ENCODE measurements at places on chromosomes 5 and 9.

GRCh38 chr5:159564031-159564430 lies 233.7 kb upstream of the IL12B start:
- DNase-seq: no peak

DNA sequence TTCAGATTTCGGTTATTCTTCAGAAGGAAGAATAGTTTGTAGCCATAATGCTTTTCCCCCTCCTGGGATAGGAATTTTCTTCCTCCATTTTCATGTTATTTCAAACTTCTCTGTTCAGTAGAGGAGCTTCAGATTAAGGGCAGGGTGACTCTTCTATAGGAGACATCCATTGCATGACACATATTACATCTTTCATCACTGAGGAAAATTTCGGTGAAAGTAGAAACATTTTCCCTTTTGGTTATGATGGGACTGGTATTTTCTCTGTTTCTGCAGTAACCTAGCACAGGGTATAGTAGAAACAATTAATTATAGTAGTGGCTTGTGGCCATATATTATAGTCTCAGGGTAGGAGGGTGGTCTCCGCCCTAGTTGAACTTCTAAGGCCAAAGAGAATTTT lies 1.1 kb downstream of the IPO11 start:
- no peak for DNase-seq

GRCh38 chr5:110925398-110925797 lies 146.1 kb upstream of the TSLP start:
- no peak for DNase-seq

- peak; percentile 62 for DNase-seq
Measured at GRCh38 chr5:41856644-41857491, 13.4 kb downstream of the OXCT1 start.

GRCh38 chr9:21121595-21122251 lies 19.9 kb downstream of the IFNW1 start:
- no peak for DNase-seq

DNA sequence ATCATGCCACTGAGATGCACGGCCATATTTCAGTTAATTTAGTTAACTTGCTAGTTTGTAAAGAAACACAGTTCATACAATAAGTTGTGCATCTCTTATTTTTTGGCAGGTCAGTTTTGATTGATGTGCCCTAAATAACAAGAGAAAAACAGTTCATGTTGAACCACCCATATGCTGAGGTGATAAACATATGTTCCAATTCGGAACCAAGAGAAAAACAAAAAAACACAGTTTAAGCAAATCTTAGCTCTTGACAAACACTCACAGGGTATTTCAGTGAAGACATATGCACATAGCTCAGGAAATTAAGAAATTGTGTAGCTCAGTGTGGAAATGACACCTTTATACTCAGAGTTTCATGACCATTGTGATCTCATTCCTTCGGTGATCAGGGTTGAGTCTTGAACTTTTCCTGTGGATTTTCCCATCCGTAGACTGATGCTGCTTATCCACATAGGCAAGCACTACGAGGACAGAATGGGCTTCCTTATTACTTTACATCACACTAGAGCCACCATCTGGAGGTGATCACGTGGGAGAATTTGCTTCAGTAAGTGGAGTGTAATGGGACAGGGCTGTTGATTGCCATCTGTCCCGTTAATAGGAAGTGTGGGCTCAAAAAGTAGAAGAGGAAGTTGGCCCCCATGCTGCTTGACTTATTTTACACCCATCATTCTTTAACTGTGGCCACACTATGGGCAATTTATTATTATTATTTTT lies 773.0 kb downstream of the MTRR start:
- DNase-seq: no peak

GRCh38 chr5:7886849-7887475 lies 18.0 kb downstream of the MTRR start:
- DNase-seq: peak; percentile 72

DNA sequence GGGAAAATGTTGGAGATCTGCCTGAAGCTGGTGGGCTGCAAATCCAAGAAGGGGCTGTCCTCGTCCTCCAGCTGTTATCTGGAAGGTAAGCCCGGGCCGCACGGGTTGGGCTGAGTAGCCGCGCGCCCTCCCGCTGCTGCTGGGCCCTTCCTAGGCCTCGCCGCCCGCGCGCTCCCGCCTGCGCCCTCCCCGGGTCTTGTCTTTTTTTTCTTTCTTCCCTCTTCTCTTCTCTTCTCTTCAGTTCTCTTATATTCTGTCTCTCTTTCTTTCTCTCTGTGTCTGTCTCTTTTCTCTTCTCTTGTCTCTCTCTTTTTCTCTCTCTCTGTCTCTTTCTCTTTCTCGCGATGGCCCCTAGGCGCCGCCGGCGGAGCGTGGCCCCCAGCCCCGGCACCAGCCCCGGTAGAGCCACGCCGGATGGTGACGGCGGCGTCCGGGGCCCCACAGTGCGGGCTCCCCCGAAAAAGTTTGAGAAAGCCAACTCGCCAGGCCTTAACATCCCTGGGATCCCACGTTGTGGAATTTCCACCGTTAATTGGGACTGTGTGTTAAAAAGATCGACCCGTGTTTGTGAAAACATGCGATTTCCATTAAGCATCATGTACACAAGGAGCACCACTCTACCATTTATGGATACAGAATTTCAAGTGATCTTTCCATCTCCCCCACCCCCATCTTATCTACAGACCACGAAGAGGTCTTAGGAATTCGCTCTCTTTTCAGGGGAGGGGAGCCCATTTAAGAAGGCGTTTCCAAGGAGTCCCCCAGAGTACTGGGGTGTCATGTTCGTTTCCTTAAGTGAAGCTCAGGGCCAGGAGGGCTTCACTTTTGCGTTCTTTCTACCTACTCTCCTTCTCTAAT lies 616 bp downstream of the ABL1 start:
- peak; percentile 63 for DNase-seq

DNA sequence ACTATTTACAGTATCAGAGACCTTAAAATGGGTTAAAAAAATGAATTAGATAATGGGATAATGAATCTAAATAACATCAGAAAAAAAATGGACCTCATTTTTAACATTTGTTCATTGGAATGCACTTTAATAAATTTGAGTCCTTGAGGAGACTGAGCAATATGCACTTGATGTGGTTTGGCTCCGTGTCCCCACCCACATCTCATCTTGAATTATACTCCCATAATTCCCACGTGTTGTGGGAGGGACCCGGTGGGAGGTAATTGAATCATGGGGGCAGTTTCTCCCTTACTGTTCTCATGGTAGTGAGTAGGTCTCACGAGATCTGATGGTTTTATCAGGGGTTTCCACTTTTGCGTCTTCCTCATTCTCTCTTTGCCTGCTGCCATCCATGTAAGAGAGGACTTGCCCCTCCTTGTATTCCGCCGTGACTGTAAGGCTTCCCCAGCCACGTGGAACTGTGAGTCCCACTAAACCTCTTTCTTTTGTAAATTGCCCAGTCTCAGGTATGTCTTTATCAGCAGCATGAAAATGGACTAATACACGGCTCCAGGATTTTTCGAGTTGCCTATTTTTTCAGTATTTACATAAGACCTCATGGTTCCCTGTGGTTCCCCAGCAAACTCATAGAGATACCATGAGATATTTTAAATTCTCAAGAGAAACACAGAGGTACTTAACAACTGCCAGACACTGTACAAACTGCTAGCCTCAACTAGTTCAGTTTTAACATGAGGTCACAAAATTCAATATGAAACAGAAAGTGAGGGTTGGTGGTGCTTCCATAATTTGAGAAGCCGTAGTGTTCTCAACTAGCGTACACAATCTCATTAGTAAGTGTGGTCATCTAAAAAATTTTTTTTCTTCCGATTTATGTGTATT lies 128.3 kb downstream of the TLE1 start:
- peak; percentile 33 for DNase-seq

DNA sequence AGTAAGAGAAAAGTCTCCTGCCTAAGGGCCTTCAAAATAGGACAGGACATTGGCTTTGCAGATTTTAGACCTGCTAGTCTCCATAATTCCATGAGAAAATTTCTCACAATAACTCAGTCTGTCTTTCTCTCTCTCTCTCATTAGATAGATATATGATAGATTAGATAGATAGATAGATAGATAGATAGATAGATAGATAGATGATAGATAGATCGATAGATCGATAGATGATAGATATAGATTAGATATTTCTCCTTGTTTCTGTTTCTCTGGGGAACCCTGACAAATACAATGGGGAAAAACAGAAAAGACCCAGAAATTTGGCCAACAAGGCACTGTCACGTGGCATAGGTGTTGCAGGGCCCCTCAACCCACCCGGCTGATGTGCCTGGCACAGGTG lies 84.4 kb upstream of the ALDH1B1 start:
- DNase-seq: no peak

- peak; percentile 92 for DNase-seq
Measured at GRCh38 chr9:122444041-122444733, 33.5 kb downstream of the OR1J1 start.

GRCh38 chr9:131554843-131555351 lies 9.6 kb downstream of the PRRT1B start:
- no peak for DNase-seq

DNA sequence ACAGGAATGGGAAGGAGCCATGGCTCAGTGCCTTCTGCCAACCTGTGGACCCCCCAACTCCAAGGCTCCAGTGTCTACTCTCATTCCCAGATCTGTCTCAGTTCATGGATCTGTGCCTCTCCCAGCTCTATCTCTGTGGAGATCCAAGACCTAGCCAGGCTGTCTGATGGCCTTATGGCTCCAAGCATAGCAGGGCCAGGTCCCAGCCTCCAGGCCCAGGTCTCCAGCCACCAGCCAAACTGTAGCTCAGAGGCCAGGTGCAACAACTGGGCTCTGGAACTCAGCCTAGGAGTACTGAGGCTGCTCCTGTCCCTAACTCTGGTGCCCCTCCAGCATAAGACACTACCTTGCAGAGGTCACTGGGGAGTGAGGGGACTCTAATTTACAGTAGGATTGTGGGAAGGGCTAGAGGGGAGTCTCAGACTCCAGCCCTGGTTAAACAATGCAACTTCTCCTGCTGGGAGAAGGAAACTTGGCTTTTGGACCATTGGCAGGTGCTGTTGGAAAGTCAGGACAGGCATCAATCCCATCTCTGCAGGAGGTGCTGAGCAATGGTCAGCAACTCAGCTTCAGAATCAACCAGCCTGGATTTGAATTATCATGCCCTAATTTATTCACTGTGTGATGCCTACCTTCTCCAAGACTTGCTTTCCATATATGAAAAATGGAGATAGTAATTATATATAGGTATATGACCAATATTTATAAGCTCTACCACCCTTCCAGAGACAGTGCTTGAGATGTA lies 63.0 kb downstream of the PCDH1 start:
- no peak for DNase-seq

GRCh38 chr5:172762214-172763119 lies 8.5 kb downstream of the DUSP1 start:
- no peak for DNase-seq

- DNase-seq: peak; percentile 24
Measured at GRCh38 chr9:89440548-89440947, 57.4 kb downstream of the SEMA4D start.

DNA sequence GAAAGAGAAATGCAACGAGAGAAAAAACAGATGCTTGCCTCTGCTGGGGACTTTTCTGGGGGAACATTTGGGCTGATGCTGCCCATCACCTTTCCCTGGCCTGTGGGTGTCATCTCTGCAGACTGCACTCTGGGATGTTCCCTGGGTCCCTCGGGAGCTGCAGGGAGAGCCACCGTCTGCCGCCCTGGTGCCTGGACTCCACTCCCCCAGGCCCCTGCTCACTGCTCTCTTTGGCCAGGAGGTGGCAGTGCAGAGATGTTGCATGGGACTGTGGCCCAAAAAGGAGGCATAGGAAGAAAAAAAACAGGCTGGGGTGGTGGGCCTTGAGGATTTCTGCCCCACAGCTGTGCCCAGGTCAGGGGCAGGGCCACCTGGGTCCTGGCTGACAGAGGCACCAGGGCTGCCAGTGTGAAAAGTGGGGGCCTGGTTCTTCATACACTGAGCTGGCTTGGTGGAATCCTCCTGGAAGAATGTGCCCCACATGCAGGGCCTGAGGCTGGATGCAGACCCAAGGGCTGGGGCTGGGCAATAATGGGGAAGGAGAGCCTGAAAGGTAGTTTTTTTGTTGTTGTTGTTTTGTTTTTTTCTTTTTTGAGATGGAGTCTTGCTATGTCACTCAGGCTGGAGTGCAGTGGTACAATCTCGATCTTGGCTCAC lies 353.6 kb downstream of the SLIT3 start:
- peak; percentile 64 for DNase-seq

- no peak for DNase-seq
Measured at GRCh38 chr5:119452060-119452372, 281 bp upstream of the HSD17B4 start.

DNA sequence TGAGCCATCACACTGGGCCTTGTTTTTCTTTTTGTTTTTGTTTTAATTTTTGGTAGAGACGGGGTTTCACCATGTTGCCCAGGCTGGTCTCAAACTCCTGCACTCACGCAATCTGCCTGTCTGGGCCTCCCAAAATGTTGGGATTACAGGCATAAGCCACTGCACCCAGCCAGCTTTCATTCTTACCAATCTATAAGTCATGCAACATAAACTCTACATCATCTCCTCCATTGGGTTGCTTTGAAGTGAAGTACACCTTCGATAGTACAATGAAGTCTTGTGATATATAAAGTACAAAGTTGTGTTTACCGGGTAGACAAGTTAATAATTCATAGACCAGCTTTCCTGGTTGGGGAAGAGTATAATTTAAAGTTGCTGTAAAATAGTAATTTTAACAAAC lies 8.8 kb upstream of the CDK7 start:
- DNase-seq: no peak

GRCh38 chr9:86077276-86077675 lies 22.1 kb downstream of the GOLM1 start:
- no peak for DNase-seq

DNA sequence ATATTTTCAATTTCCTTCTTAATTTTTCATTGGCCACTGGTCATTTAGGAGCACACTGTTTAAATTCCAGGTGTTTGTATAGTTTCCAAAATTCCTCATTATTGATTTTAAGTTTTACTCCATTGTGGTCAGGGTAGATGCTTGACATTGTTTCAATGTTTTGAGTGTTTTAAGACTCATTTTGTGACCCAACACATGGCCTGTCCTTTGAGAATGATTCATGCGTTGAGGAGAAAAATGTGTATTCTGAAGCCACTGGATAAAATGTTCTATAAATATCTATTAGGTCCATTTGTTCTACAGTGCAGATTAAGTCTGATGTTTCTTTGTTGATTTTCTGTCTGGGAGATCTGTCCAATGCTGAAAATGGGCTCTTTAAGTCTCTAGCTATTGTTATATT lies 24.4 kb upstream of the FNIP1 start:
- DNase-seq: peak; percentile 58

GRCh38 chr5:20145240-20145639 lies 157.2 kb upstream of the CDH18 start:
- no peak for DNase-seq

- peak; percentile 56 for DNase-seq
Measured at GRCh38 chr5:55694152-55694830, 17.8 kb downstream of the SLC38A9 start.

DNA sequence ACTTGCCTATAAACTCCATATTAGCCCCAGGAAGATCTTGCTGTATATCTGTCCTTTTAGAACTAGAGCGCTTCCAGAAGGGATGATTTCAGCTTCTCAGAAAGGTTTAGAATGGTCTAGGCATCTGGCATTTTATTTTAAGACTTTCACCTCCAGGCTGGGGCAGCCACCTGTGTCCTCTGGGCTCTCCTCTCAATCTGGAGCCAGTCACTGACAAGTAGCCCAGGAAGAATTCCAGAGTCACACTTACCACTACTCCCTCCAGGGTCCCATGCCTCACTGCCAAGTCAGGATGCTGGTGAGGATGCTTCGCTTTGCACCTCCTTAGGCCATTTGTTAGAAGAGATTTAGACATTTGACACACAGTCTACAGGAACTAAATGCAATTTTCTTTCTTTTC lies 20.8 kb downstream of the B4GALT1 start:
- DNase-seq: no peak

GRCh38 chr5:36040651-36041536 lies 25.8 kb downstream of the UGT3A2 start:
- no peak for DNase-seq

- peak; percentile 82 for DNase-seq
Measured at GRCh38 chr5:157167214-157167621, 1.2 kb upstream of the GARIN3 start.
